ENCODE measurements at places on chromosomes 5 and 9.

DNA sequence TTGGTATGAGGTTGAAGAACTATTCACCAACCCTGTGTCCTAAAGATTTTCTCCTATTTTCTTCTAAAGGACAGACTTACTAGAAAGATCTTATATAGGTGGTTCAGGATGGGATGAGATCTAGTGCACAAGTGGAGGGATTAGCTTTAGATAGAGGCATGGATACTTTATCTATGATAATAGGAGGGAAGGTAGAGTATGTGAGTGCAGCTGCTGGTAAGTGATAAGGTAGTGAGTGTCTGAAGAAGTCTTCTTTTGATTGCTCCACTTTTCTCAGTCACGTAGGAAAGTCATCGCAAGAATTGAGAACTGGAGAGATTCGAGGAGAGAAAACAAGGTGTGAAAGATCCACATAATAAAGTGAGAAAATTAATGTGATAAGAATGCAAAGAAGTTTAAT is 6.0 kb upstream of the NDUFS4 start:
- DNase-seq = no peak

DNA sequence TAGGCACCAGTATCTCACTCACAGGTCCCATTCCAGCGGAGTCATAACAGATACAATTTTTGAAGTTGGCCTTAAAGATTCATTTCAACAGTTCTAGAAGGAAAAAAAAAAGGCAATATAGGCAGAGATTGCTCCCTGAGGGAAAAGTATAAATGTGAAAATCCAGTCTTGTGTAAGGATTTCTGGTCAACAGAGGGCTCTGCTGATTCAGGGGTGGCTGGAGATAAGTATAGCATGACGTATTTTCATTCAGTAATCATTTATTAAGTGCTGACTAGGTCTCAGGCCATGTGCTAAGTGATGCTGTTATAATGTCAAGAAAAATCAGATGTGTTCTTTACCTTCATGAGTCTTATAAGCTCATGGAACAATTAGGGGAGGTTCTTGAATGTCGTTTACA is 377.3 kb upstream of the MEF2C start:
- no peak for DNase-seq

GRCh38 chr9:71326360-71326759 is 204.9 kb upstream of the TRPM3 start:
- DNase-seq = no peak

DNA sequence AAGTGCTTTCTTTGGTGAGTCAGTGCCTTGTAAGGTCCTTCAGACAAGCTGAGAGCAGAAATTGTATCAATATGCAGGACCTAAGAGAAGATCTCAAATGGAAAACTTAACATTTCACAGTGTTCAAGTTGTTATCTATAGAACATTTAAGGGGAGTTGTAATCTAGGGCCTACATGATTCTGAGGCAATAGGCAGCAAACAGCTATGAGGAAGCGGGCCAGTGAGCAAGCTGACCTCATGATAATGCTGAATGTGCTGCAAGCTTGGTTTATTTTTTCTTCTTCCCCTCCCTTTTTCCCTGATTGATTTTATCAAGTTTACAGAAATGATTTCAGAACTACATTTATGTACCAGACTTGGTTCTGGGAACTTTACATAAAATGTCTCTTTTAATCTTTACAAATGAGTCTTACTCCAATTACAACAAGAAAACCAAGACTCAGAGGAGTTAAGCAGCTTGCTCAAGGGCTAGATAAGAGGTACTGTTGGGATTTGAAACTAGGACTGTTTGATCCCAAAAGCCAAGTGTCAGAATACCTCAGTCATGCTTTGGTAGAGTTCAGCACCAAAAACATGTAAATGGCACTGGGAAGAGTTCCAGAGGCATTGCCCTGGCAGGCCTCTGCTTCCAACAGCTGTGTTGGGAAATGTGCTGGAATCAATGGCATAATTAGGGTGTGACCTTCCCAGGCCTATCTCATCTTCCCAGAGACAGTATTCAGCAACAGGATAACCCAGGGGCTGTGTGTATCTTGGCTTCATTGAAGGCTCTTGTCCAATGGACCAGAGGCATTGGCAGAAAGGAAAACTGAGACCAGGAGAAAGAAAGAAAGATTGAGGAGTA is 130.1 kb downstream of the LRRC70 start:
- DNase-seq = no peak

GRCh38 chr9:9996259-9996658 is 616.5 kb downstream of the PTPRD start:
- no peak for DNase-seq

DNA sequence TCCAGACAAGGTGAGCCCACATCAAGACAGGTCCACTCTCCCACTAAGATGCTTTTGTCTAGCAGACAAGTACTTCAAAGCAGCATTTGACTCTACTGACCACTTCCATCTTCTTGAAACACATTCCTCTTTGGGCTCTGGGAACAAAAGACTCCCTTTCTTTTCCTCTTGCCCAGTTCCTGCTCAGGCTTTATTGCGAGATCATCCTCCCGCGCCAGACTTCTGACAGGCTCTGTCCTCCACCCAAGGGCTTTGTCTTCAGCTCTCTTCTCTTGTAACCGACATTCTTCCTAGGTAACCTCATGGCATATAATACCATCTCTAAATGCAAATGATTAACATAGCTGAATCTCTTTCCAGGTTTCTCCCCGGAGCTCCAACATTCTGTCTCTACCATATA is 85.8 kb downstream of the NUDT12 start:
- no peak for DNase-seq

- no peak for DNase-seq
Observed at GRCh38 chr5:72191404-72191803, 84.1 kb downstream of the MAP1B start.

- DNase-seq = no peak
Observed at GRCh38 chr5:84487963-84488362, 103.3 kb upstream of the EDIL3 start.

GRCh38 chr9:134358662-134359319 is 32.5 kb downstream of the RXRA start:
- DNase-seq = no peak

DNA sequence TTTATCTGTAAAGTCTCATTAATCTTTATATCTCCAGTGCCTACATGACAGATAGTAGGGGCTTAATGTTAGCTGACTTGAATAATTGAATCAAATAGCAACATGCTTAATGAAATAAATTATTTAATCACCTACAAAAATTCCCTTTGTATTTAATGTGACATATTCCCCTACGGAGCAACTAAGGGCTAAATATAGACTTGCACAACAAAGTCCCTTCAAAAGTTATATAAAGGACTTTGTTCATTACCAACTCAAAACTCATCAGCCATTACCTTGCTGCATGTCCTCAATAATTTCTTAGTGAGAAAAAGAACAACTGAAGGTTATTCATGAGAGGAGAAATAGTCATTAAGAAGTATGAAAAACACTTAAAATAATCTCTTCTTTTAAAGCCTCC is 424.6 kb downstream of the HCN1 start:
- DNase-seq = no peak

- DNase-seq = no peak
Observed at GRCh38 chr9:128887049-128887448, 5.1 kb downstream of the LRRC8A start.

DNA sequence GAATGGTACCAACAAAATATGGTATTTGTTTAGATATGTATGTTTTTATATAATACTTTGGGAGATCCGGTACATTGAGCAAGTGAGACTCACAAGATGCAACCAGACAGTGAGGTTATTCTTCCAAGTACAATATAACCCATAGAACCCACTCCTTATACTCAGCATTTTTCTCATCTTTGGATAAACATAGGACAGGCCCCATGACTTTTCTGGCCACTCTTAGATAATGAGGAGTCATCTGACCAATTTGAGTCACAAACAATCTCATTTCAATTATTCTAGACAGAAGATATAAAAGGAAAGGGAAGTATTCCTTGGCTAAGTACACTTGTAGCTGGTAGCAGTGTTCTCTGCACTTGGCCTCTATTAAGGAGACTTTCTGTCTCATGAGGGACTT is 150.2 kb downstream of the SGCD start:
- no peak for DNase-seq

DNA sequence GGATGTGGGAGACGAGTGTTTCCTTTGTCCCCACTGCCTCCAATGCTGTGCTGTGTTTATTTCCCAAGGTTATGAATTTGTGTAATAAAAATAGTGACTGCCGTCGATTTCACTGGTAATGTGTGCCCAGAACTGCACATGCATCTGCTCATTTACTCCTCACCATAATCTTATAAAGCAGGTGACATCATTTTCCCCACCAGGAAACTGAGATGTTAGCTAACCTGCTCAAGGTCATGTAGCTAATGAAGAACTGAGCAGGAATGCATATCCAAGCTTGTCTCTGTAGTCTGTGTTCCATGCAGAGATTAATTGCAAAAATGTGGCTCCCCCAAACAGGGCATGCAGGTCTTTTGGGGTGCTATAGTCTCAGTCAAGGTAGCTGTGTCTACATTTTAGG is 224.4 kb downstream of the TENT4A start:
- DNase-seq = no peak

- DNase-seq = no peak
Observed at GRCh38 chr5:142902186-142902965, 132.2 kb downstream of the ARHGAP26 start.

DNA sequence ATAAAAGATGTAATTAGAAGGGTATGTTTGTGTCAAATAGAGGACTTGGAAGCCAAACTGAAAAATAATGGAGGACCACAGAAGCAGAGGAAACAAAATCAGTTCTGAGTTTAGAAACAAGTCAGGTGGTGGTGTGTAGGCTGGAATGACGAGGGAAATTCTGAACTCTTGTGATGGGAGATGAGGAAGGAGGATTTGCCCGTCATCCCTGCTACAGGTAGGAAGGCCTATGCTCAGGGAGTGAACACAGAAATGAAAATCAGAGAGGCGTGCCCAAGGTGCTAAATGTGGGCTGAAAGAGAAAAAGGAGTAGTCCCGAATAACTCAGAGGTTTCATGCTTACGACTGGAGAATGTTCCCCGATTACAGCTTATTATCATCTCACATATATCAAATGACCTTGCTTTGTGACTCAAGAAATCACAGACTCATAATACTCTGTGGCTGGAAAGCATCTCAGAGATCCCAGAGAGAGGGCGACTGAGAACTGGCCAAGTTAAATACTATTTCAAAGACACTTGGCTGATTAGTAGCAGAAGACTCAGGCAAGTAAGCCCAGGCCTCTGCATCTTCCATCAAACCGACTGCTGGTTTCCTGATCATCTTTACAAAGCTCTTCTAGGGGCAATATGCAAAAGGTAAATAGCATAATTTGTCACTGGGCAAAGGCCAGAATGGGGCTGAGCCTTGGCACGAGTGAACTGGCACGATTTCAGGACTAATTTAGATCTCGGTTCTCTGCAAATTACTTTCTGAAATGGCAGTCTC is 126.0 kb downstream of the SUSD1 start:
- no peak for DNase-seq

DNA sequence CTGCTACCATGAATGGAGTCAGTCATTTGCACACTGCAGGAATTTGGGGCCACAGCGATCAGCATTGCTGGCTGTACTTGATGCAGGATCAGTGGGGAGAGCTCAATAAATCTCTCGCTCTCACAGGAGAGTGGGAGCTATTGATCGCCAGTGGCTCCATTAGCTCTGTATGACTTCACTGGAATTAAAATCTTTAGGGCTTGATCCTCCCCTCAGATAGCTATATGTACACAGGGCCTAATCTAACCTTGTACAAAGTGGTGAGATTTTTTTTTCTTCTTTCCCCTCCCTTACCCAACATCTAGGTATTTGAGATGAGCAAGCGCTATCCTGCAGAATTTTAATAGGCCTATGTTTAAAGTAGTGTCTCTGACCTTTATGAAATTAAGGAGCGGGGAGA is 84.9 kb downstream of the IZUMO3 start:
- DNase-seq = no peak

DNA sequence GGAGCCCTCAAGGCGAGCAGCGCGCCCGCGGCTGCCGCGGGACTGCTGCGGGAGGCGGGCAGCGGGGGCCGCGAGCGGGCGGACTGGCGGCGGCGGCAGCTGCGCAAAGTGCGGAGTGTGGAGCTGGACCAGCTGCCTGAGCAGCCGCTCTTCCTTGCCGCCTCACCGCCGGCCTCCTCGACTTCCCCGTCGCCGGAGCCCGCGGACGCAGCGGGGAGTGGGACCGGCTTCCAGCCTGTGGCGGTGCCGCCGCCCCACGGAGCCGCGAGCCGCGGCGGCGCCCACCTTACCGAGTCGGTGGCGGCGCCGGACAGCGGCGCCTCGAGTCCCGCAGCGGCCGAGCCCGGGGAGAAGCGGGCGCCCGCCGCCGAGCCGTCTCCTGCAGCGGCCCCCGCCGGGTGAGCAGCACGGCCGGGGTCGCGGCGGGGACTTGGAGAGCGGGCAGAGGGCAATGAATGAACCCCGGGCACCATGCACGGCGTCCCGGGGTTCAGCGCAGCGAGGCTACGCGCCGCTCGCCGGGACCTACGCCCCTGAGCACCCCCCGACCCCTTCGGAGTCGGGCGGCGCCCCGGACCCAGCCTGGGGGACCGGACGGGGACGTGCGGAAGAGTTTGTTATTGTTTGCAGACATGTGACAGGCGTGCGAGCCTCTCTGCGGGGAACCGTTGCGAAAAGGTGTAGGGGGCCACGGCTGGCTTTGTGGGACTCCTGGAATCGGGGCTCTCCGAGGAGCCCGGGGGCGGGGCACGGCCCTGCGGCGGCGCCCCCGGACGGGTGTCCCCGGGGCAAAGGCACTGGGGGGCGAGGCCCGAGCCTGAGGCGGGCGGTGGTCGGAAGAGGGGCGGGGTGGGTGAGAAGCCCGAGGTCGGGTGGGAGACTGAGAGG is 553 bp downstream of the MAP3K1 start:
- no peak for DNase-seq

DNA sequence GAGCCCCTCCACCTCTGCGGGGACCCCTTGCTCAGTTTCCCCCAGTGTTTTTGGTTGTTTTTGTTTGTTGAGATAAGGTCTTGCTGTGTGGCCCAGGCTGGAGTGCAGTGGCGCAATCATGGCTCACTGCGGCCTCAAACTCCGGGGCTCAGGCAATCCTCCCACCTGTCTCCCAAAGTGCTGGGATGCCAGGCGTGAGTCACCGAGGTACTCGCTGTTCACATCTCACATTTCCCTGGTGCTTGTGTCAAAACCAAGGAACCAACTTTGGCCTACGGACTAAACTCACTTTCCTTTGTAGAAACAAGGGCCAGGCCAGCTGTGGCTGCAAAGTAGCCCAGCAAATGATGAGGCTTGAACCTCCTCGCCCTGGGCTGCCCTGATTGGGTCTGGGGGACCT is 9.7 kb upstream of the AJM1 start:
- DNase-seq = no peak
